ENCODE measurements at places on chromosomes 3 and 15. TPM values are rescaled to one million over a fixed set of nuclear protein-coding genes. Genes with fewer than 3 reads are reported as not detected.

The PLA2G4E gene
- not detected for total RNA-seq

The GDPGP1 gene
- total RNA-seq: 13.7 TPM

The C3orf49 gene
- not detected for total RNA-seq

The TFDP2 gene
- total RNA-seq: 29.4 TPM

The DISP2 gene
- 0.81 TPM for total RNA-seq

The LRRN1 gene
- not detected for total RNA-seq

The SLC28A1 gene
- total RNA-seq: 0.08 TPM

The GABRR3 gene
- not detected for total RNA-seq

The ZDHHC23 gene
- 11.5 TPM for total RNA-seq

The CRYGS gene
- 0.86 TPM for total RNA-seq

The FAM81A gene
- total RNA-seq: 17.9 TPM

The EEFSEC gene
- 16.8 TPM for total RNA-seq

The NEK10 gene
- total RNA-seq: 2.8 TPM

The ITIH1 gene
- total RNA-seq: 0.08 TPM

The CHDH gene
- 54.6 TPM for total RNA-seq

The ALS2CL gene
- total RNA-seq: 13.2 TPM

The UBXN7 gene
- 9.3 TPM for total RNA-seq

The CD200R1 gene
- total RNA-seq: not detected

The NPAP1 gene
- total RNA-seq: not detected

The GPR149 gene
- total RNA-seq: not detected

Data from HT-29 (cell line).